CD4-positive, alpha-beta T cell treated with Interferon alpha-2 for 1 hour (primary cell): ENCODE measurements at places on chromosomes 1 and 21.

DNA sequence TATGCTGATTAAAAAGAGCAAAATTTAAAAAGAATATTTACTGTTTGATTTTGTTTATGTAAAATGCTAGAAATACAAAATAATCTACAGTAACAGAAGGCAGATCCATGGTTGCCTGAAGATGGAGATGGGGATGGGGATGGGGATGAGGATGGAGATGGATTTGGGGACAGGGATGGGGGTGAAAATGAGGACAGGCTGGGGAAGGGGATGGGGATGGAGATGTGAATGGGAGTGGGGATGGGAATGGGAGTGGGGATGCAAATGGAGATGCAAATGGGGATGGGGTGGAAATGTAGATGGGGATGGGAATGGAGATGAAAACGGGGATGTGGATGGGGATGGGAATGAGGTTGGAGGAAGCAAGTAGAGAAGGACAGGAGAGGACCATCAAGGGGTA, 252.2 kb downstream of the PLPP3 start:
- DNase-seq = no peak

DNA sequence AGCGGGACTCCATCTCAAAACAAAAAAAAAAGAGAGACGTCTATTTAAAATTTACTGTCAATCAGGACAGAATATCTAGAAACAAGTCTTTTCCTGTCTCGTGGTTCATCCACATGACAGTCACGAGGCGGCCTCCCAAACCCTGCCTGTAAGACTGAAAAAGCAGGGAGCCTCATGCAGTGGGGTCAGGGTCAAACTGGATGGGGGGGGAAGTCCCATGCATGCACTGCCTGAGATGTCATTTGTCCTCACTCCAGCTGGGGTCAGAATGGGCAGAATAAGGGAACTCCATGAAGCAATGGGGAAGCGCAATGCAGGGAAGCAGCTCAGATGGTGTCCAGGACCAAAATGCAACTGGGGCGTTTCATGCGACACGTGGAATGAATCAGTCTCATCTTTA, 85.5 kb downstream of the PIK3CD start:
- DNase-seq = no peak

DNA sequence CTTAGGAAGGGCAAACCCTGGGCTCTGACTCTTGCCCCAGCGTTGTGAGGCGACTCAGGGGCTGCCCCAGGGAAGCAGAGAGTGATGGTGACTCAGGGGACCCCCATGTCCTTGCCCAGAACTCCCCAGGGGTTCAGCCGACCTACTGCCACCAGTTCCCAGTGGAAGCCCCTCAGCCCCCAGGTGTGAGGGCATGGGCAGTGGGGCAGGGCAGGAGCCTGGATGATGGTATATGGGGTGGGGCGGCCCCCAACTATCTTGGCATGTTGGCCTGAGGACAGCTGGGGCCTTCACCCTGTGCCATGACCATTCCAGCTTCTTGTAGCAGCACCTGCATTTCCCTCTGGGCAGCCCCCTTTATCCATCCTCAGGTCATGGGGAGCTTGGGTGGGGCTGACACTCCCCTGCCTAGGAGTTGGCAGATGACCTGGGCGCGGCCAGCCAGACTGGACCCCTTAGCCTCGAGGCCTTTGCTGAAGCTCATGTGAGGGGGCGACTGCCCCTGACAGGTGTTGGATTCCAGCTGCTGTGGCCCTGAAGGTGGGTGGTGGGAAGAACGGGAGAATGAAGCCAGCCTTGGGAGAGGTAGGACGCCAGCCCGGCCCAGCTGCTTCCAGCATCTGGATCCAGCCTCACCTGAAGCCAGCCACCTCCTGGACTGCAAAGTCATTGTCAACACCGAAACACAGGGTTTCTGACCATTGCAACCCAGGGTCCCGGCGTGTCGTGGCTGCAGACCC, 1.8 kb upstream of the FNDC10 start:
- no peak for DNase-seq

DNA sequence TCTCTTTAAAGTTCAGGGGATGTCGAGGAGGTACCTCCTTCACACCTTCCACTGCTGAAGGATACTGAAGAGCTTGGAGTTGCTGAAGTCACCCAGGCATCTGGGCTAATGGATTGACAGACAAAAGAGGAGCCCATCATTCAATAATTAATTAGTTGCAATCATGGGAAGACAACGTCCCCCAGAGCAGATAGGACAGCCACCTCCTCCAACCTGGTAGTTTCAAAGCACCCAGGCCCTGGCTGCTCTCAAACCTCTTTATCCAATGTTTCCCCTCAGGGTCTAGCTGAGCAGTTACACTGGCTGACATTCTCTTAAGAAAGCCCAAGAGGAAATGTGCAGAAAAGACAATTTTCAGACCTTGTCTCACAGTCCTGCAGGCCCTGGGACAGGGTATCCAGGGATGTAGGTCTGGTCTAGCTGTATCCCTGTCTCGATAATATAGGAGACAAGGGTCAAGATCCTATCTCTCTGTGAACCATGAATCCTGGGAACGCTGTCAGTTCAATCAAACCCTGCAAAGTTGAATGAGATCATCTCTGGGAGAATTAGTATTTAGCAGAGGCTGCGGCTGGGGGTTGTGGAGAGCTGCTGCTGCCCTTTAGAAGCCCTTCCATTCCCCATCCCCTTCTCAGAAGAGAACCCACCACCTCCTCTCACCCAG, 1.1 kb downstream of the TSPAN2 start:
- no peak for DNase-seq

DNA sequence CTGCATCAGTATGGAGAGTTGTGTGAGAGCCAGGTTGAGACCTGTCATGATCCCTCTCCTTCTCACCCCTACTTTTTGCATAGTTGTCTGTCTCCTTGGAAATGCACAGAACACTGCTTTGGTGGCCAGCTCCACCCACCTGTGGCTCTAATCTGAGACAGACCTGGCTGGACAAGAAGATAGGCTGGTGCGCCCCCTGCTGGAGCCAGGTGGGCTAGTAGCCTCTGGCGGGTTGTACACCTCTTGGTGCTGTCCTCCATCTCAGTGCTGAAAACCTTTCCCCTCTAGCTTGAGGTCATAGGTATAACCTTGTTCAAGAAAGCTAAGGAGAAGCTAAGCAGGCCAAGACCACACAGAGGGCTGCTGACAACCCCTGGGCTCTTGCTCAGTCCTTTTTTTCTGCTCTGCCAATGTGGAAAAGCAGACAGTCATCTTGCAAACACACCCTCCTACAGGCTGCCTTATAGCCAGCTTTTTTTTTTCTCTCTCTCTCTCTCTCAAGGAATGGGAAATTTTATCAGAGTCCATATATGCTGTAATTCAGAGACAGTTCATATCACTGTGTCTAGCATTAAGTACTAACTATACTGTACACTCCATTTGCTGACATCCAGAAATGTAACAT, 58.8 kb upstream of the SPATA6 start:
- DNase-seq = peak; percentile 15

- no peak for DNase-seq
These were observed 289.5 kb downstream of the RRAGC start for GRCh38 chr1:38569932-38570656.
